ENCODE measurements at places on chromosomes 1 and 21.

DNA sequence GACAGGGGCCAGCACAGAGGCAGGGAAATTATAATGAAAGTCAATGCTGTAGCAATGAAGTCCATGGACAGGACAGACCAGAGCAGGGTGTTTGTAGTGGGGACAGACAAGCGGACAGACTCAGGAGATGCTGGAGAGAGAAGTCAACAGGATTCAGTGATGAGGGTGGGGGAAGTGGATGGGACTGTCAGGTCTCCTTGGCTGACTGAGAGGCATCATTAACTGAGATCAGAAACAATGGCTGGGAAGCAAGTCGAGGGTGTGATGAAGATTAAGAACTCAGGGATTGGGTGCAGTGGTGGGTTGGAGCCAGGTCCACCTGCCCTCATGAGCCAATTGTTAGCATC lies 25.5 kb downstream of the CD58 start:
- no peak for DNase-seq

- peak; percentile 61 for DNase-seq
These were observed 40.3 kb upstream of the COL18A1 start for GRCh38 chr21:45364468-45365185.

DNA sequence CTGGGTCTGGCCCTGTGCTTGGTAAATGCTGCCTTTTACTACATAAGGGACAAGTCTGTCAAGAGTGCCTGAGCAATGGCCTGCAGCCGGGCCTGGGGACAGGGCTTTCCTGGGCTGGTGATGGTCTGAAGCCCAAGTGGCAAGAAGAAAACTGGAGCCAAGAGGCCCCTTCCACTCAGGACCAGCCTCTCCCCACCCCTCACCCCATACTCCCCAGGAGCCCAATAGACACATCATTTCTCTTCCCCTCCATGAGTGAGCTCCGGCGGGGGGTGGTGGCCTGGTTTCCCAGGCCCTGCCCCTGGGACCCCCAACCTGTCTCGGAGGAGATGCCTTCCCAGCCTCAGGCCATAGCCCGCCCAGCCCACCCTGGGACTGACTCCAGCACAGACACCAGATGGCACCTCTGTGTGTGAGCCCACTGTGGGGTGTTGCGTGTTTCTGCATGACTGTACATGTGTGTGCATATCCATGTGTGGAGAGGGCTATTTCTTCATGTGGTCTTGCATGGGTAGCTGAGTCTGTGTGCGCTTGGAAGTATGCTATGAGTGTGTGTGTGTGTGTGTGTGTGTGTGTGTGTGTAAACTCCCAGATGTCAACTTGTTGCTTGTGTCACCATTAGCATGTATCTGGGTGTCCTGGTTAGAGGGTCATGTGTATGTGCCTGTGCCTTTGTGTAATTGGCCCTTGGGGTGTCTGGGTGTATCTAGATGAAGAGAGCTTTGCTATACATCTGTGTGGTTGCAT lies 14.3 kb upstream of the LRP8 start:
- no peak for DNase-seq

- no peak for DNase-seq
These were observed 19.1 kb upstream of the PRDM16 start for GRCh38 chr1:3049905-3050304.

DNA sequence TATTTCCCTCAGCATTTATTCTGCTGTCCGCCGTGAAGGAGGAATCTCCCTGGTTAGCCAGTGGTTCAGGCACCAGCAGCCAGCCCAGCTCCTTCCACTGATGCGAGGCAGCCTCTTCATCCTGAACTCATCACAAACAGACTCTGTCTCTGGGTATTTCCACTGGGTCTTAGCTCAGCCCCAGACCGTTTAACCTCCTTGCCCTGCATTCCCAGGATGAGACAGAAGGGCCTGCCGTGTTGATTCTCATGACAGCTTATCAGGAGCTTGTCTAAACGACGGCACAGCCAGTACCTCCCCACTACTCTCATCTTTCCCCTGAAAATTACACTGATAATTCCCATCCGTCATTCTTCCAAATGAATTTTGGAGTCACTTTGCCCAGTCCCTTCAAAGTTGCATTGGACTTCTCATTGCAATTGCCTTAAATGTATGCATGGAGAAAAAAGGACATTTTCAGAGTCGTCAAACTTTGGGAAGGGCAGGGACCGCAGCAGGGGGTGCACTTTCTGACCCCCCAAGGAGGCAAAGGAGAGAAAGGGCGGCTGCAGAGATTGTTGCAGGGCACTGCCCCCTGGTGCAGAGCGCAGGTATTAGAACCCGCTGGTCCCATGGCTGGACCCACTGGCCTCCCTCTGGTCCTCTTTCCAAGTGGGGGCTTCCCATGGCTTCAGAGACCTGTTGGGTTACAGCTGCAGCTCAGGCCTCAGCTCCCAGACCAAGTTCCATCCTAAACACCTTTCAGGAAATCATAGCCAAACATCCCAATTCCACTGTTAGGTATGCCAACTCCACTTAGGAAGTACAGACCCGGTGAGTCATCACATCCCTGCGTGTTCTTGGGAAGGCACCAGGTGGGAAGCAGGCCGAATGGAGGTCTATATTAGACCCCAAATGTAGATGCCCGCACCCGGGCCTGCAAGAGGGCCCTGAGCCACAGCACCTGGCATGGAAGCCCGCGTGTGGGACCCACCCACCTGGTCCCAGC lies 3.7 kb upstream of the MEGF6 start:
- peak; percentile 31 for DNase-seq

DNA sequence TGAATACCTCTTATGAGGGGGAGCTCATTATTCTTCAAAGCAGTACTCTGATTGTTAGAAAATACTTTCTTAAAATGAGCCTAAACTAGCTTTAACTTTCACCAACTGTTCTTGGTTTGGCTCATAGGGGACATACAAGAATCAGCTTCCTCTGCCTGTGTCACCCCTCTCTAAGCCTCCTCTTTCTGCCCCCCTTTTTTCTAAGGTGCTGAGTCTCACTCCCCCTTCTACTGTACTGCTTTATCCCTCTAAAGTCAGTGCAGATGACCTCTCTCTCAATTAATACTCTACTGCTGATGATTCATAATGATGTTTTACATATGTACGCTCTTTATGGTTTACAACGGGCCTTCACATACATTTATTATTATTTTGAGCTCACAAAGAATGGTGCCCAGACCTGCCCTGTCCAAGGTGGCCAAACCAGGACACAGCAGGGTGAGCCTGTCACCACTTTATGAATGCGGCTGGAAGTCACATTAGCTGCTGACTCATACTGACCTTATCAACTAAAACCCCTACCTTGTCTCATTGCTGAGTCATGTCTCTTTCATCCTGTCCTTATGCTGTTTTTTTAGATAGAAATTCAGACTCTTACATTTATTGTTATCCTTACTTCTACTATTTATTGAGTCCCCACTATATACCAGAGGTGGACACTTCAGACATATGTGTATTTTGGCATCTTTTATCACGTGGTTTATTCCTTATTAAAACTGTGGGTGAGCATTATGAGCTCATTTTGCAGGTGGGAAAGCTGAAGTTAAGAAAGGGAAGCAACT lies 126.9 kb downstream of the RNF220 start:
- DNase-seq: peak; percentile 38

DNA sequence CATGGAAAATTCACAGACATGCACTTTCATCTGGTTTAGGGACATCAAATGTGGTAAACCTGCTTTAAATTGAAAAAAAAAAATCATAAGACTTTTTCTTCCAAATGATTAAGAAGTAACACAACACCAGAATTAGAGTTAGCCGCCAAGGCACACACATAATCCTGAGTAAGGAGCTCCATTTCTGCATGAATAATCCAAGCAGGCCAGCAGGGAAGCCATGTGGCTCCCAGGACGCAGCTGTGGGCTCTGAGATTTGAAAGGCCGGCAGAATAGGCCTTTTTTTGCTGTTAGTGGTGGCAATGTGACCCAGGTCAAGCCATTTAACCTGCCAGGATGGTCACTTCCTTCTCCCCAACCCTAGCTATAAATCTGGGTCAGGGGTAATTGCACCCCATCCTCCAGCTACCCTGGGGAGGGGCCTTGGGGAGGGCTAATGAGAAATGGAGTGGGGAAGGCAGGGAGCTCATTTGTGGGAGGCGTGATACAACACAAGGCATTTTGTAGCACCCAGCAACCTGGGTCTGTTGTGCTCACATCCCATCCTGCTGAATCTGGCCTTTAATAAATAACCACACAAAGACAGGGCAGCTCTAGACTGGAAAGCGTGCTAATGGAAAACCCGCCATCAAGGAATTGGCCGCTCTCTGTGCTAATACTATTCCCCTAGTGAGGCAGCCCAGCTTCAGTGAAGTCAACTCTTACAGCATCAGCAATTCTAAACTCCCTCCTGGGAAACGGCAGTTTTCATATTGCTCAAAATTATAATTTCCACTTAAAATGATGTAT lies 178.5 kb downstream of the RHOU start:
- DNase-seq: no peak

GRCh38 chr1:115324649-115325420 lies 13.2 kb downstream of the NGF start:
- DNase-seq: no peak

GRCh38 chr1:193408782-193409293 lies 222.4 kb upstream of the B3GALT2 start:
- DNase-seq: peak; percentile 98

DNA sequence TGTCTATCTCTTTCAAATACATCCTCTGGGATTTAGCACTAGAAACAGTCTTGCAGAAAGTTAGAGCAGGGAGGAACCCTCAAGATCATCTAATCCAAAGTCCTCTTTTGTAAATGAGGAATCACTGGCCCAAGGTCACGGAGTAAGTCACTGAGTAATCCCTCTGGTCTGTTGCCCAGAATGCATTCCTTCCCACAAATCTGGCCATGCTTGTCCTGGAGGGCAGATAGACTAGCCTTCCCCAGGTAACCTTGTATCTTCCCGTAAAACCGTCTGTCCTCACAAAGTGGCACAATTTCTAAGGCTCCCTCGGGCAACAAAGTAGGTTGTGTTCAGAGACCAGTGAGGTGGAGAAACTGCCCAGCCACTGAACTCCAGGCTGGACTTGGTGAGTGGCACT lies 46.2 kb downstream of the DDR2 start:
- DNase-seq: peak; percentile 73

GRCh38 chr1:43938892-43939587 lies 5.4 kb downstream of the ARTN start:
- DNase-seq: no peak

GRCh38 chr1:233240829-233241682 lies 54.5 kb downstream of the PCNX2 start:
- DNase-seq: peak; percentile 74

DNA sequence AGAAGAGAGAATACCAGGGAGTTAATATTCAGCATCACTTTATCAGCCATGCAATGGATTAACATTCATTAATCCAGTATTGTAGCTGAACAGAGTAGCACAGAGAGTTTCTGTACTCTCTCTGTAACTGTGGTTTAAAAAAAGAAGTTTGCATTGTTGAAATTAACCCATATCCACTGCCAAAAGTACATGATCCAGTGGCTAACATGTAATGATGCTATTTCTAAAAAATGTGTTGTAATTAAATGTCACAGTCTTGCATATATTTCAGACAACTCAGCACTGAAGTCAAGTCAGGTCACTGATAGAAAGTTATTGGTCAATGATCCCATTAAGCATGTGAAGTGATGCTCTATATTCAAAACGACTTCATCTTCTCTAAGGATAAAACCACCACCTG lies 141.3 kb downstream of the NRIP1 start:
- peak; percentile 47 for DNase-seq

- no peak for DNase-seq
These were observed 721 bp downstream of the C1orf54 start for GRCh38 chr1:150273311-150273710.

GRCh38 chr1:1325288-1326074 lies 879 bp downstream of the CPTP start:
- no peak for DNase-seq

DNA sequence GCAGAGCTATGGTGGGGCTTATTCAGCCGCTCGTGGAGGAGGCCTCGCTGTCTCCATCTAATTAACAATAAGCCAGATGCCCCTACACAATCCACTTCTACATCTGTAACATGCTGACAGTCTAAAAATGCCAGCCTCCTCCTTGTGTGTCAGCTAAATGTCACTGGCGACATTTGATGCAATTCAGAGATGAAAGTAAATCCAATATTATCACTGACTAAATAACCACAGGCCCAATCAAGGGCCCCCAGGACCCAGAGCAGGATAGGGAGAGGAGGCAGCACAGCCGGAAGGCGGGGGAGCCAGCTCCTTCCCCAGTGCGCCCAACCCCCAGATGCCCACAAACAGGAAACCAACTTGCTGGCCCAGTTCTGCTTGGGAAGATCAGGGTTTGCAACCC lies 76.6 kb downstream of the DMRTA2 start:
- no peak for DNase-seq

GRCh38 chr1:10841118-10841517 lies 44.7 kb upstream of the CASZ1 start:
- DNase-seq: no peak

DNA sequence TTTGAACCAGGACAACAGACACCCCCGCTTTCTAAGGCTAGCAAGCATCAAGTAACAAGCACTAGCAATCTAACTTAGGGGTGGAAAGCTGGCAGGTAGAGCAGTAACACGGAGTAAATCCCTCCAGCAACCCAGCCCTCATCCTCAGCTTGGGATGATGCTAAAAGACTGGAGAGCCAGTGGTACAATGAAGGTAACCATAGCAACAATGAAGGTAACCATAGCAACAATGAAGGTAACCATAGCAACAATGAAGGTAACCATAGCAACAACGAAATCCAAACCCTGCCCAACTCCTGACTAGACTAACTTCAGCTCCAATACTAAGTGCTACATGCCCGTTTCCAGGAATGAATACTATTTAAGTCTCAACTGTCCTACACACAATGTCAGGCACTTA lies 22.2 kb upstream of the EIF4G3 start:
- no peak for DNase-seq

DNA sequence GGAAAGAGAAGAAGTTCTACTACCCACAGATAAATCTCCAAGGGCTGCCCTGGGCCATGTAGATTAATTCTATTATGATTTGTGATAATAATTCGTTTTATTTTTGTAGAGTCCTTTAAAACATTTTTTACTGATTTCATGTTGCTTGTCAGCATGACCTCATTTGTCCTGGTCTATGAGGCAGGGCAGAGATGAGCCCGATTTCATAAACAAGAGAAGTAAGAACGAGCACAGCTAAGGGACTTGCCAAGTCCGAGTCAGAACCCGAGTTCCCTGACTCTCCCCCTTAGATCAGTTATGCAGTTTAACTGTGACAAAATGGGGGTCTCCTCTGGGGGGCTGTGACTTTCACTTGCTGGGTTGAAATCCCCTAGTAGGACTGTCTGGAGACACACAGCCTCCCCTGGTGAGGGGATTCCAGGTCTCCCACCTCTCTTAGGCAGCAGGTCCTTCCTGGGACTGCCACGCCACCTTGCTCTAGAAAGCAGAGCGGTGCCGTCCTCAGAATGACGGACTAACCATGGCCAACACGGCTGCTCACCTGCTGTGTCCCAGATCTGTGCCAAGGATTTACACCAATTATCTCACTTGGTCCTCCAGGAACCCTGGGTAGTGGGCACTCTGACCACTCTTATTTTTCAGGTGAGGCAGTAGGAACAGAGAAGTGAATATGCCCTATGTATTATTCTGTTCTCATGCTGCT lies 31.0 kb upstream of the SOX13 start:
- DNase-seq: peak; percentile 56

GRCh38 chr1:26959722-26960624 lies at the start of gene KDF1:
Gene KDF1 (minus strand): TSS chr1:26960468. CDS start chr1:26952380, 8,088 bp downstream.
- no peak for DNase-seq
